ENCODE measurements at places on chromosomes 5 and 9.

GRCh38 chr9:24382566-24382965 lies 163.1 kb downstream of the IZUMO3 start:
- no peak for DNase-seq

- DNase-seq, result no peak
These were observed 13.4 kb upstream of the CCL27 start for GRCh38 chr9:34675869-34676268.

GRCh38 chr9:121240472-121241135 lies 27.4 kb upstream of the GSN start:
- DNase-seq, result no peak

- no peak for DNase-seq
These were observed 5.8 kb upstream of the FSTL4 start for GRCh38 chr5:133618141-133618540.

DNA sequence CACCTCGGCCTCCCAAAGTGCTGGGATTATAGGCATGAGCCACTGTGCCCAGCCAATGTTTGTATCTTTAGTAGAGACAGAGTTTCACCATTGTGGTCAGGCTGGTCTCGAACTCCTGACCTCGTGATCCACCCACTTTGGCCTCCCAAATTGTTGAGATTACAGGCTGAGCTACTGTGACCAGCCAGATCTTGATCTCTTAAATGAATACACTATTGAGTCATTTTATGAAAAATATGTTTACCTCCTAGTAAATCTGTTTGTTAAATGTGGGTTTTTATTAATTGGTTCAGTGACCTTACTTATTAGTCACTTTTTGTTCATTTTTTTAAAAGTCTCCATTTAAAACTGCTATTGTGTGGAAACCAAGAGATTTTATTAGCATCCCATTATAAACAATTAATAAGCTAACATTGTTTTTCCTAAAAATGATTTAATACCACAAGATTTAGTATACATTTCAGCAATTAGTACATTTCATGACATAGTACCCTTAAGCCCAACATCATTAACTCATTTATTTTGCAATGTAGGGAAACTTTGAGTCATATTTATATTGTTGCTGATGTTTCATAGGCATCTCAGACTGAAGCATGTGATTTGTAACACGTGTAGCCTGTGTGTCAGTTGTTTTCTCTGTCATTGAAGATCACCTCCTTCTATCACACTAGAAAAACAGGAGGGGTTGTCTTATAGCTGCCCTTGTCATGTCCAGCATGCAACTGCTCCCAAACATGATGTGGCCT lies 261.2 kb downstream of the TAF11L14 start:
- no peak for DNase-seq

- no peak for DNase-seq
These were observed 1.0 kb downstream of the OR1B1 start for GRCh38 chr9:122656378-122656777.

GRCh38 chr5:132020568-132021339 lies 9.3 kb upstream of the ACSL6 start:
- no peak for DNase-seq

- no peak for DNase-seq
These were observed 54.6 kb upstream of the CLINT1 start for GRCh38 chr5:157913575-157913974.

DNA sequence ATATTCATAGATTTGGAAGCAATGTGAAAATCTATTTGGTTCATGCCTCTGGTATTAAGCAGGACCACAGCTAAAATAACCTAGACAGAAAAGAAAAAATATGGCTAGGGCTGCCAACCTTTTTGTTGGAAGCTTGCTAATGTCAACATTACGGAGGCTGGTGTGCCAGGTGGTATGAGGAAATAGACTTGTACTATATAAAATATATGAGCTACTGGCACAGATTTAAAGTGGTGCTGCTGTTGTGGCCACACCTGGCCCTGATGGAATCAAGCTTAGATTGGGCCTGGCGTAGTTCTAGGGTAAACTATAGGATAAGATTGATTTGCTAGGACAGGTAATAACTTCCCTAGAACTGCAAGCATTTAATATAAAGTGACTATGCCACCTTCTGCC lies 10.6 kb upstream of the PARP8 start:
- DNase-seq, result no peak
